ENCODE measurements at places on chromosomes 5 and 9.

- no peak for DNase-seq
These were observed 482.6 kb downstream of the PTPRD start for GRCh38 chr9:10130061-10130675.

DNA sequence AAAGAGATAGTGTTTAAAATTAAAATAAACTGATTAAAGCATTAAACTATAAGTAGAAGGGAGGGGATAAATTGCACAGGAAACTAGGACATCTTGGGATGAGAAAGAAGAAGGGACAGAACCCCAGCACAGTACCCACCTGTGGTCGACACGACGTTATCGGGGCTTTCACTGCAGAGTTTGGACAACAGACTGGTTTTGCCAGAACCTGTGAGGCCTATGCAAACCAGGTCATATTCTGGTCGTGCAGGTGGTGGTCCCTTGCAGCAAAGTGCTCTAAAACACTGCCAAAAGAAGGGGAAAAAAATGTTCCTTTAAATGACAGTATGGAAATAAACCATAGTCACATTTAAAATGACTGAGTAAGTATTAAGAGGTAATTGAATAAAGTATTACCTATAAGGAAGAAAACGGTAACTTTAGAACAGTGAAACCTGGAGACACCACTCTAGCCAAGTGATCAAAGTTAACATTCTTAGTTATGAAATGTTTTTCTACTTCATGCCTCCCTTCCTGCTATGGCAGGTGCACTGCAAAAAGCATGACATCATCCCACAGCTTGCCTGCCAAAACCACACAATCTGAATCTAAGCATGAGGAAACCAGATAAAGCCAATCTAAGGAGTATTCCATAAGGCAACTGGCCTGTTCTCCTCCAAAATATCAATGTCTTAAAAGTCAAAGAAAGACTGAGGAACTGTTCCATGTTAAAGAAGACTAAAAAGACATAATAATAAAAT, 138.6 kb downstream of the ARL15 start:
- DNase-seq: no peak

DNA sequence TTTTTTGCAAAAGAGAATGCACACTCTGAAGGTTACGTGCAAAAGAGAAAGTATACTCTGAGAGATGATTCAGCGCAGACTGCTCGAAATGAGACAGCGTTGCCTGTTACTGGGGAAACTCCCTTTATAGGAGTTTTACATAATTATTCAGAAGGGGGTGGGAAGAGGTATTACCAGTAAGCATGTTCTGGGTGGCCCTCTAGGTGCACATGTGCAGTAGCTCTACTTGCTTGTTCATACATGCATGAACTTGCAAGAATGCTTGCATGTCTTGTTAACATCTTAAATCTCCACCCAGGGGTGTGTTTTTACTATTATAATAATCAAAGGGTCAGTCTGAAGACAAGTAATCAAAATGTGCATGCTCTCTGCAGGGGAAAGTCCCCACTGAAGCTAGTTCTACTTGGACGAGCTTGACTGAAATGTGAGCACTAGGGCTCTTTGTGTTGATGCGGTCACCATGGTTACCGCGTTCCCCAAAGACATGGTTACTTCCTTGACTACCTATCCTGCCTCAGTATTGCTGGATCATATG, 75.5 kb downstream of the SGCD start:
- DNase-seq: no peak

DNA sequence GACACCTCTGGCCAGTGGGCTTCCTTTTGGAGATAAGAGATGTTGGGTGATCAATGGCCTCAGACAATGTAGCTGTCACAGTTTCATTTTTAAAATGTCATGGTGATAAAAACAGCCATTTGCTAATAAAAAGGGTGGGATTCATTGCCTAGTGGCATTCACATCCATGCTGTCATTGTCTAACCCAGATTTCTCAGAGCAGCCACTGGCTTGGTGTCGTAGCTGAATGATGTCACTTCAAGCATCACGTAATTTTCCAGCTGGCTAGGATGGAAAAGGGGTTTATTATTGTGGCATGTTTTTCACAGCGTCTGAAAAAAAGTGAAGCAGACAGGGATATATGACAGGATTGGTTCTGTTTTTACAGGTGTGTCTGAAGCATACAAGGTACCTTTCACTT, 184.7 kb downstream of the AOPEP start:
- DNase-seq: no peak

DNA sequence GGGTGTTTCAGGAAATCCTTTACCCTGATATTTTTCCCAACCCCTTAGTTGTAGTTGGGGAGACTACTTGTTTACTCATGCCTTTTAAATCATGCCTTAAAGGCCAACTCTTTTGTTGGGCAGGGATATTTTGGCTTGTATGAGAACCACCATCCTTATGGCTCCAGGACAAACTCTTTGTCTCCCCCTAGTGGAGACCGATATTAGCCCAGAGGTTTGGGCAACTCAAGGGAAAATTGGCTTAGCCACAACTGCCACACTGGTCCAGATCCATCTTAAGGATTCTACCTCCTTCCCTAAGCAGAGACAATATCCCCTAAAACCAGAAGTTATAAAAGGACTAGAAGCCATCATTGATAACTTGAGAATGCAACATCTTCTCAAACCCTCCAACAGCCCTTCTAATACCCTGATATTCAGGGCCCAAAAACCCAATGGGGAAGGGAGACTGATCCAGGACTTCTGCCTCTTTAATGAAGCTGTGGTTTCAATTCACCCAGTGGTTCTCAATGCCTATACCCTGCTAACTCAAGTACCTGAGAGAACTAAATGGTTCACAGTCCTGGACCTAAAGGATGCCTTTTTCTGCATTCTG, 100.9 kb upstream of the HCN1 start:
- DNase-seq: no peak

GRCh38 chr9:12730198-12730597, 37.0 kb downstream of the TYRP1 start:
- no peak for DNase-seq

DNA sequence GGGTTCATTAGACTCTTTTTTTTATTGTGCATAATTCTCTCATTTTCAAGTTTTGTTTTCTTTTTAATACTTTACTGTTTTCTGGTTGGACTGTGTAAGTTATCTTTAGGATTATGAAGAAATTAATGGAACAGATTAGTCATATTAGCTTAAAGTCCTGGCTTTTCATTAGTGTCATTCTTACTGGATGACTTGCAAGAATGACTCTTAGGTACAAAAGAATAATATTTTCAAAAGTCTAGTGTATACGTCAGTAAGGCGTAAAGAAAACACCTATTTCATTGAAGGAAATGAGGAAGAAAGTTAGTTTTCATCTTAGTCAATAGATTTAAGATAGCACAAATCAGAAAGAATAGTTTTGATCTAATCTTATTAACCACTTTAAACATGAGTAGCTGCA, 20.4 kb downstream of the UHRF2 start:
- no peak for DNase-seq
